ENCODE measurements at places on chromosomes 2 and 18.

- no peak for DNase-seq
Measured at GRCh38 chr2:138689705-138690104, 90.5 kb downstream of the NXPH2 start.

DNA sequence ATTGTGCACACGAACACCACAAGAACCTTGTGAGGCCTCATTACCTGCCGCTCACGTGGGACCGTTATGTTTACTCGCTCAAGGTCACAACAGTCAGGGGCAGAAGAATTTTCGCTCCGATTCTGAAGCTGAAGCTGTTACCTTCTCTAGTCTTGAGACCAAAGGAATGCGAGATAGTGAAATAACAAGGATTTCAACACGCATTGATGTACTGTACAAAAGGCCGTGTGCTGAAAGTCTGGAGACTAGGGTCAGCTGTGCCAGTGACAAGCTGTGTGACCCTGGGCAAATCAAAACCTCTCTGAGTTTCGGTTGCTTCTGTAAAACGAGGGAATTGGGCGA lies 583 bp downstream of the NEMP2 start:
- no peak for DNase-seq

- DNase-seq, result no peak
Measured at GRCh38 chr2:9053534-9053931, 50.0 kb upstream of the MBOAT2 start.

DNA sequence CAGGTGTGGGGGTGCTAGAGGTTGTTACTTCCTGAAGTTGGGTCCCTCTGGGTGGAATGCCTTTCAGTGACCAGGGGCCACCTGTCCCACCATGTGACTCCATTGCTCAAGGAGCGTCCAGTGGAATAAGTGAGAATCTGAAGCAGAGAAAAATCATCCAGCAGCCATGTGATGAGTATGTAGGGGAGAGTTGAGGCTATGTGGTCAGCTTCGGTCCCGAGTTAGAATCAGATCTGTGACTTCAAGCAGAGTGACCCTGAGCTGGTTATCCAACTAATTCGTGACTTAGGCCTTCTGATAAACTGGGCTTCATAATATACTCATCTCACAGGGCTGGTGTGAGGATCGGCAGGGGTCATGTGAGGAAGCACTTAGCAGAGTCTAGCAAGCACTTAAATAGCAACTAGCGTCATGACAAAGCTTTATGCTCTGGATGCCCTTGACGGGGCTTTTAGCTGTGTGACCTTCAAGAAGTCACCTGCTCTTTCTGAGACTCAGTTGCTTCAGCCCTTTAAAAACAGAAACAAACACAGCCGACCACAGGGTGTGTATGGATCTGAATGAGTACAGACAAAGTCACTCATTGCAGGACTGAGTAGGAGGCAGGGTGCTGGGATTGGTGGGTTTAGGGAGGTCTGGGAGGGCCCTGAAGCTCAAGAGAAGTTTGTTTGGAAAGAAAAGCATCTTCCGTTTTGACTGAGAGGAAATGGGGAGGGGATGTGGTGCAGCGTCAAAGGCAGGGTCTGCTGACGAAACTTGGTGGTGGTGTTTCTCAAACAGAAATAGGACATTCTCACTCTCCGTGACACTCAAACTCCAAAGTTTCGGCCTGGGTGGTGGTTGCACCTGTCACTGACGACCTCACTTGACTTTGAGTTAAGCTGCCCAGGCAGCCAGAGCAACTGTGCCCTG lies 264.0 kb upstream of the CXCR4 start:
- DNase-seq, result no peak

DNA sequence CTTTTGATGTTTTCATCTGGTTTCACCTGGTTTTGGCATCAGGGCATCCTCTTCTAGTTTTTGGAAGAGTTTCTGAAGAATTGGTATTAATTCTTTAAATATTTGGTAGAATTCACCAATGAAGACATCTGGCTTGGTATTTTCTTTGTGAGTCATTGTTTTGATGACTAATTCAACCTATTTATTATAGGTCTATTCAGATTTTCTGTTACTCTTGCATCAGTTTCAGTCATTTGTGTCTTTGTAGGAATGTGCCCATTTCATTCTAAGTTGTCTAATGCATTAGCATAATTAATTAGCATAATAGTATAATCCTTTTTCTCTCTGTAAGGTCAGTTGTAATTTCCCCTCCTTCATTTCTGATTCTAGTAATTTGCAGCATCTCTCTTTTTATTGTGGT lies 8.0 kb downstream of the GNLY start:
- DNase-seq, result no peak

- DNase-seq, result no peak
Measured at GRCh38 chr2:74735009-74735408, 81.0 kb downstream of the SEMA4F start.

- DNase-seq, result no peak
Measured at GRCh38 chr2:139175510-139175909, 395.3 kb upstream of the NXPH2 start.

GRCh38 chr2:85951351-85952067 lies 62.7 kb upstream of the ST3GAL5 start:
- DNase-seq, result no peak

- no peak for DNase-seq
Measured at GRCh38 chr2:185473838-185474237, 264.8 kb upstream of the FSIP2 start.

- no peak for DNase-seq
Measured at GRCh38 chr2:136909777-136910176, 144.4 kb downstream of the THSD7B start.

DNA sequence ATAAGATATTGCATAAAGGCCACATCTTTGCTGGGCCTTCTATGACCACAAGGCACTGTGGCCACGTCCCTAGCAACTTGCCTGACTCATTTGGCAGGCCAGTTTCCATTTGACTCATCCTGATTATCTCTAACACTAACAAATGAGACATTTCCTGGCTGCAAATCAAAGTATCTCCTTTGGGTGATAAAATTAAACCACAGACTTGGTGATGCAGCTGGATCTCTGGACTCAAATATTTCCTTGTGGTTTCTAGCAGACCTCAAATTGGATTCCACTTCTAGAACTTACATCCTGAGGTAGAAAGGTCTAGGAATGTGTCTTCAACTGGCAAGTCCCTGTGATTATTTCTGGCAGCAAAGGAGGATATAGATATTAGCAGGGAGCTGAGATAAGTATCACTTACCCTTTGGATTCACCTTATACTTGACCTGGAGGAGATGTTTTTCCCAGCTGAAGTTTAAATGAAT lies 167.9 kb upstream of the NXPH2 start:
- no peak for DNase-seq

- DNase-seq, result no peak
Measured at GRCh38 chr2:25241452-25241851, 73.1 kb upstream of the POMC start.

DNA sequence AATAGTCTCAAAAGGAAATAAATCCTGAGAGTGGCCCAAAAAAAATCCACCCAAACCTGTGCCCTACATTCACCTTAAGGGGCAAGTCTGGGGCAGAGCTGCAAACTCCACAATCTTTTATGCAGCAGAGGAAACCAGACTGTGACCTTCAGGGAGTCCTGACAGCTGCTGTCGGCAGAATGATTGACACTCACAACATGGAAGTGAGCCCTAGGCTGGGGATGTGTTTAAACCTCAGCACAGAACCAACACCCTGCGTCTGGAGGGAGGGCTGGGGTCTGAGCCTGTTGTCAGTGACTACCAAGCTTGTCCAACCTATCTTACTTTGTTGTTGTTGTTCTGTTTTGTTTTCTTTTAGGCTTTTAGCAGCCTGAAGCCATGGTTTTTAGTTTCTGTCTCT lies 39.6 kb downstream of the CRACDL start:
- DNase-seq, result no peak

DNA sequence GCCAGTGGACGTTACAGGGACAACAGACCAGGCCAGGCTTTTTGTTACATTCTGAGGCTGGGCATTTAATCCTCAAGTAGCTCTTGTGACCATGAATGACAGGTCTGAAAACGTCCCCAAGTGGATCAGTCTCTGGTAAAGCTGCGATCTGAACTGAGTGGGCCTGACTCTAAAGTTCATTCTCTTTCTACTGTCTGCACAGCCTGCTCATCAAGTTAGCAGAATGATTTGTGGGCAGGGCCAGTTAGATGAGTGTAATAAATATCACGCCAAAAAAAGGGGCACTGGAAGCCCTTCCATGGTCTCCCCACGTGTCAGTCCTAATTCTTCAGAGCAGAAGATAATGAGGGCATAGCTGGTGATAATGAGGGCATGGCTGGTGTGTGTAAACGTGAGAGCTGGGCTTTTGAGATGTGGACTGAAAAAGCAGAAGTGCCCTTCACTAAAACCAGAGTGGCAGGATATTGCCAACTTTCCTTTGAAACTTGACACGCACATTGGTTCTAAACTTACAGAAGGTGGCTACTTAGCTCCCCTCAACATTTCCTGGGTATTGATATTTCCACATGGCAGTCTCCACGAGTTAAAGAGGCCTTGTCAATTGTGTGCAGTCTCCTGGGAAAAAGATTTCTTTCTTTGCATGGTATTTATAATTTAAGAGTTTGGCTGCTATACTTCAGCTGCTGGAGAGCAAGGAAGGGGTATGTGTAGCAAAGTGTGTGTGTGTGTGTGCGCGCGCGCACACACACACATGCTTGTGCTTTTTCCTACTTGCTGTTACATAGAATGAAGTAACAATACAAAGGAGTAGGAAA lies 72.7 kb upstream of the LYPD6B start:
- no peak for DNase-seq

DNA sequence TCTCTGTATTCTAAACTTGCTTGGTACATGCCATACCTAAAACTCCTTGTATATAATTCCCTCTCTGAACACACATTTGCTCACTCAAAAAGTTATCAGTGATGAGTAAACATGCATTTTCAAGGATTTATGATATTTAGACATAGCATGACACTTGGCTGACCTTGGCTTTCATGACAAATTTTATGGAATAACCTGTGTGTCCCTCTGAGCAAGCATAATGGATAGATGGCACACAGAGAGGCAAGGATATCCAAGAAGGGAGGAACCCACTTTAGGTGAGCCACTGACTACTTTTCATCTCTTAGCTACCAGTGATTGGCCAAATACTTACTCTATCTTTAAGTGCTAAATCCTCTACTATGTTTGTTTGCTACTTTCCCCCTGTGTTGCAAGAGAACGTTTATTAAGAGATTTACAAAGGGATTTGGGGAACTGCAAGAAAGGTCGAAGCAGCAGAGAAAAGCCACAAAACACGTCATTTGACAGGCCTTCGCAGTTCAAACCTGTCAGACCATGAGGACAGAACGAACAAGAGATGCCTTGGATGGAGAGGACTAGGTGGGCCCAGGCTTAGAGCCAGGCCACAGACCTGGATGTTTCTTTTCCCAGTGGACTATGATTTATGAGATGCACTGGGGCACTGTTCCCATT lies 379.9 kb downstream of the NBAS start:
- DNase-seq, result no peak

GRCh38 chr2:108354136-108354535 lies 23.6 kb upstream of the SULT1C4 start:
- DNase-seq, result no peak

DNA sequence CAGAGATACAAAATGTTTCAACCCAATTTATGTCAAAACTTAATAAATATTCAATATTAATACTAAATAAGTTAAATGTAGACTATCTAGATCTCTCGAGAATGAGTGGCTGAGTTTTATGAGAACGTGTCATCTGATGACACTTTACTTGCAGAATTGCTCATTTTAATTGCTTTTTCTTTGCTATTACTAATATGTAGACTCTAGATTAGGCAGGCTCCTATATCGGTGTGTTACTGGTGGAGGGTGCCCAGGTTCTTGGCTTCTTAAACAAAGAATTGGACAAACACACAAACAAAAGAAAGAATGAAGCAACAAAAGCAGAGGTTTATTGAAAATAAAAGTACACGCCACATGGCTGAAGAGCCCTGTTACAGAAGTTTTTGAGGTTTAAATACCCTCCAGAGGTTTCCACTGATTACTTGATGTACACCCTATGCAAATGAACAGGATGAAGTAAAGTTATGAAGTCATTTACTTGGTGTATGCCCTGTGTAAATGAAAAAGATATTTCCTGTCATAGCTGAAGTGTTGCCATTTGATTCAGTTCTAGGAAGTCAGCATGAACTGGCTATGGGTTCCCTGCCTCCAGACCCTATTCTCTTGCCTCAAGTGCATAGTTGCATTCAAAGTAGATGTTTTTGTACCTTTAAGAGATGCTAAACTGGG lies 122.9 kb upstream of the ITGA4 start:
- no peak for DNase-seq
